Stimulated activated CD4-positive, alpha-beta T cell treated with anti-CD3 and anti-CD28 coated beads, Interleukin-4, amount 100 ng/mL, for 24 hours (primary cell): ENCODE measurements at places on chromosomes 4 and X.
A peak's percentile ranks its signal among the peaks of the same experiment; 100 is the strongest.

DNA sequence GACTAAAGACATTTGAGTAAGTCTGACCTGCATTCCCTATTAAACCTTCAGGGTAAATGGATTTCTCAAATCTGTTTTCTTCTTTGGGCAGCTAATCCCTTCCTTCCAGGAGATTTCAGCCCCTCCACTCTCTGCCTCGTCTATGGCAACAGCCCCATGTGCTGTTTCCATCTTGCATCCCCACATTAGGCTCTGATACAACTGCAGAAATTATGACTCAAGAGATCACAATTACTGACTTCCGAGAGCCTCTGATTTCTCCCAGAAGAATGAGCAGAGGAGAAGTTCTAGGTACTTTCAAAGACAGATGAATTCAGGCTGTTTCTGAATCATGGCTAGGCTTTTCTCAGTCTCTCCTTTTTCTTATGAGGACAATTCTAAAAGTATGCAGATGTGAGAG, 38.7 kb downstream of the RAI2 start:
- no peak for DNase-seq

- DNase-seq: peak; percentile 38
Observed at GRCh38 chr4:72701987-72702819, 133.2 kb upstream of the ADAMTS3 start.

DNA sequence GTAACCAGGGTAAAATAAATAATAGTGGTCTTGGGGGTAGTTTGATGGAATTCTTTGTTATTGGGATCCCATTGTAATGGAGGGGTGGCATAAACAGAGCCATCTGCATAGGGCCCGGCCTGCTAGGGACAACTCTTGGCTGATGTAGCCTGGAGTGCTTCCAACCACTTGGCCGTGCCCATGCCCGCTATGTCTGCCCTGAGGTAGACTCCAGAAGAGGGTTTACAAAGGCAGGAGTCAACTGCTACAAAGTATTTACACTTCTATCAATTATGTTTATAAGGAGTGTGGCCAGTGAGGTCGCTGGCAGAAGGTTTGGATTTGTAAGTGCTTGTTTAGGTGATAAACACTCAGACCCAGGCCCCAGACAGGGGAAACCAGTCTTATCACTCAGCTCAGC, 8.1 kb downstream of the RASL11B start:
- DNase-seq: no peak

GRCh38 chrX:50853399-50853798, 39.4 kb upstream of the SHROOM4 start:
- no peak for DNase-seq

GRCh38 chr4:181606300-181606699, 636.9 kb upstream of the TENM3 start:
- no peak for DNase-seq
